ENCODE measurements at places on chromosomes 5 and 9. TPM values are rescaled to one million over a fixed set of nuclear protein-coding genes. Genes with fewer than 3 reads are reported as not detected.

STPG3 gene
- not detected for total RNA-seq

PPIC gene
- total RNA-seq: 66.4 TPM

RABL6 gene
- 87.5 TPM for total RNA-seq

QRFP gene
- total RNA-seq: not detected

CTXN3 gene
- total RNA-seq: not detected

GPX8 gene
- 126 TPM for total RNA-seq

TMEM232 gene
- total RNA-seq: 2.0 TPM

GLRA1 gene
- not detected for total RNA-seq

SLC31A2 gene
- total RNA-seq: 15.4 TPM

ELAVL2 gene
- under 0.01 TPM for total RNA-seq

SLC36A2 gene
- not detected for total RNA-seq

DIPK1B gene
- 1.1 TPM for total RNA-seq

HTR1A gene
- total RNA-seq: not detected
